ENCODE measurements at places on chromosomes 12 and 14. TPM values are rescaled to one million over a fixed set of nuclear protein-coding genes. Genes with fewer than 3 reads are reported as not detected.
A peak's percentile ranks its signal among the peaks of the same experiment; 100 is the strongest.

DNA sequence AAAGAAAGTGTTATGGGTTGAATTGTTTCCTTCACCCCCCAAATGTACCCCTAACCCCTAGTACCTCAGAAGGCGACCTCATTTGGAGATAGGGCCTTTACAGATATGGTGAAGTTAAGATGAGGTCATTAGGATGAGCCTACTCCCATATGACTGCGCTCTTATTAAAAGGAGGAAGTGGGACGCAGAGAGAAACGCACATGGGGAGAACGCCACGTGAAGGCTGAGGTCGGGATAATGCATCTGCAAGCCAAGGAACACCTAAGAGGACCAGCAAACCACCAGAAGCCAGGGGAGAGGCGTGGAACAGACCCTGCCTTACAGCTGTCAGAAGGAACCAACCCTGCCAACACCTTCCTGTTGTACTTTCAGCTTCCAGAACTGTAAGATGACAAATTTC is 1.7 kb upstream of the NRIP2 start:
- no peak for DNase-seq

GRCh38 chr12:33795536-33795935 is 226.8 kb upstream of the ALG10 start:
- DNase-seq = no peak

DNA sequence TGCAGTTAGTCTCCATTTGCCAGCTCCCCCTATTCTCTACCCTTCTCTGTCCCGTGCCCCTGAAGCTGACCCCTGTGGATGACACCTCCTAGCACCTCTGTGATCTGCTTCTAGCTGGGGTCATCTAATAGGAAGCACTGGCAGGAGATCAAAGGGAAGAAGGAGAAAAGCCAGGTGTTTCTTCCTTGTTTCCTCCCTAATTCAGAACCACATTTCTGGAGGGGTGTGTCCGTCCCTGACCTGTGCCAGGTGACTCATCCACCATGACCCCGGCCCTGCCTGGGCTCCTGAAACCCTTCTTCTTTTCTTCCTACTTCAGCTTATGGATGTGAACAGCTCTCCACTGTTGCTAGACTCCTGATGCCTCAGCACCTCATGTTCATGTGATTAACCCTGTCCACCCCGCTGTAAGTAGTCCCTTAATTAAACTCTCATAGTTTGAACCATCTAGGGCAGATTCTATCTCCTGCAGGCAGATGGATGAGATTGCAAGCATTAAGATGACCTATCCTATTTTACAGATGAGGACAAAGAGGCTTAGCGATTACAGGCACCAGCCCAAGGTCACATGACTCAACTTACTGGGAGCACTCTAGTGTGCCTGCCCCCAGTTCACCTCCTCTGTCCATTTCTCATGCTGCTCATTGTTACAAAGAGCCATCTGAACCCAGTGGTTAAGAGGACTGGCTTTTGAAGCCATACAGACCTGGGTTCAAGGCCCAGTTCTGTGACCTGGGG is 770.5 kb downstream of the MED13L start:
- DNase-seq = no peak

DNA sequence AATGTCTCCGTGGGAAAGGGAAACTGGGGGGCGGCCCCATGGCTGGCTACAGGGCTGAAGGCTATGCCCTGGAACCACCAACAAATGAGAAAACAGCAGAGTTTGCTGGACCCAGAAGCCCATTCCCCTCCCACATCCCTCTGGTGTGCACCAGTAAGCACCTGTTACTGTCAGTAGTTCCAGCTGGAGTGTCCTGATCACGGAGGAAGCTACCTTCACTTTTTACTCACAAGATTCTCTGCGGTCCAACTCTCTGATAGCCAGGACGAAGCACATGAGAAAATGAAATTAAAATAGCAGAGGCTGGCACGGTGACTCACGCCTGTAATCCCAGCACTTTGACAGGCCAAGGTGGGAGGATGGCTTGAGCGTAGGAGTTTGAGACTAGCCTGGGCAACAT is 22.7 kb upstream of the MEG3 start:
- no peak for DNase-seq

Gene TMCC3
- 11.7 TPM for total RNA-seq

Gene AVPR1A
- total RNA-seq = 43.7 TPM

DNA sequence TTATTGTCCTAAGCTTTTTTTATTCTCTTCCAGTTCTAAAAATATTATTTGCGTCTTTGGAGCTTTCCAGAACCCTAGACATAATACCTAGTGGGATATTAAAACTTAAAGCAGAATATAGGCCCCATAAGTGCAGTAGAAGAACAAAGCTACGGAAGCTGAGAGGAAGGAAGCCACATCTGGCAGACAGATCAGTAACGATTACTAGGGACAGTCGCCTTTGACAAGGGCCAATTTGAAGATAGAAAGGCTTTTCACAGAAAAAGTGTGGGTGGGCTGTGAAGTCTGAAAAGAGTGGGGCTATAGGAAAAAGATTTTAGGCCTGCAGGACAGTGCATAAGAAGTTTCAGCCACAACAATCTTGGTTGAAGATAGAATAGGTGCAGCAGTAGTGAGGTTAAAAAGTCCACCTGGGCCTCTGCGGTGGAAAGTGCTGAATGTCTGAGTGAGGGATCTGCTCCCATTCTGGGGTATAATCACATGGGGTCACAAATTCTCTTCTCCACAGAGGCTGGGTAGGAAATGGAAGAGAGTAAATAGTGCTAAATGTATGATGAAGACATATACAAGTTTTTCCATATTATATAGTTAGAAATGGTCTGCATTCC is 114.5 kb downstream of the CMAS start:
- no peak for DNase-seq

Gene TSPAN19
- total RNA-seq = not detected

- DNase-seq = peak; percentile 40
These were observed at the start of gene KITLG for GRCh38 chr12:88580051-88580871. Gene KITLG (minus strand): TSS chr12:88580471. CDS start chr12:88580278, 193 bp downstream.

DNA sequence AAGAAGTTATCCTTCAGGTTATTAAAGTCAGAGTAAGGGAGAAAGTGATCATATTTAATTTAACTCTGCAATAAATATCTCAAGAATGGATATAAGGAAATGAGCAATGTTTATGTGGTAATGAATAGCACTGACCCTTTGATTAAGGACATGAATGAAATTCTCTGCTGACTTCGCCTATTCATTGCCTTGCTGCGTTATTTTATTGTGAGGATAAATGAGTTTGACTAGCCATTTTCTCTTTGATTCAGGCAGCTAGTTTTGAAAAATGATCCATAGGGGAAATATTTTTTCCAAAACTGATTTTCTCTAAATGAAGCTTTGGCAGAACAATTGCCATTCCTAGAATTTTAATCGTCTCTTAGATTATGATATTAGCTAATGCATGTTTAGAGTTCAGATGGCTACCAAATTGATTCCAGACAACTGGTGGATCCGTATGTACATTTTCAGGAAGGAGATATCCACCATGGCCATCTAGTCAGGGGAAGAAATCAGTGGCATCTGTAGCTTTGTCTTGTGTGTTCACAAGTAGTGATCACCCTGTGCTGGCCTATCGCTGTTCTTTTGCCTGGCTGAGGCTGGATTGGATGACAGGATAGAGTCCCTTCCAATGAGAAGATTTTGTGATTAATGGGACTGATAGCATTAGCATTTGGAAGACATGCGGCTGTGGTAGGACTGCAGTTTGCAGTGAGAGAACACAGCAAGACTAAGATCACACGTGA is 302.3 kb upstream of the RGS6 start:
- no peak for DNase-seq

DNA sequence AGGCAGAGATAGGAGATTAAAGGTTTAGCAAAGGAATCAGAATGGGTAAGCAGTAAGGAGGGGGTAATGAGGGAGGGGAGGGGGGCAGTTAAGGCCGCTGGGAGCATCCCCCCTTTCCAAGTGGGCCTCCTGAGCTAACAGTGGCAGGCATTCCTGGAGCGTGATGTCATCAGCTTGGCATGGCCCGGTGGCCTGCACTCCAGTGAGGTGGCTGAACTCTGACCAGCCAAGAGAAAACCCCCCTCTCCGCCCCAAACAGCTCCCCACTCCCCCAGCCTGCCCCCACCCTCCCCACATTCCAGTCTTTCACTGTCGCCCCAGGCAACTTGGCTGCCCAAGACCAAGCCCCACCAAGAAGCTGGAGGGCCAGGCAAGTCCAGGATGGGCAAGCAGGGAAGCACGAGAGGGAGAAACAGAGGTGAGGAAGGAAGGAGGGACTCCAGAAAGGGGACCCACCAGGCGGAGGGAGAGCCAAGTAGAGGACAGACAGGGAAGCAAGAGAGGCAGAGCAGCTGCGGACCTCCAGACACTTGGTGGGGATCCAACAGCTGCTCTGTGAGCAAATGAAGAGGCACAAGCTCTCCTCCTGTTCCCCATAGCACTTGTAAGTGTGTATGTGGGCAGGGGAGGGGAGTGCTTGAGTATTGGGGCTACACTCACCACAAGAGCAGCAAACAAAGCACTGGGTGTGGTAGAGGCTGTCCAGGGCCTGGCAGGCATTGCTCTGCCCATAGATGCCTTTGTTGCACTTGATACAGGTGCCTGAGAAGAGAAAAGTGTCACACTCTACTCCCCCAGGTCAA is 4.5 kb downstream of the AJUBA start:
- DNase-seq = no peak

Gene SLC15A5
- not detected for total RNA-seq

DNA sequence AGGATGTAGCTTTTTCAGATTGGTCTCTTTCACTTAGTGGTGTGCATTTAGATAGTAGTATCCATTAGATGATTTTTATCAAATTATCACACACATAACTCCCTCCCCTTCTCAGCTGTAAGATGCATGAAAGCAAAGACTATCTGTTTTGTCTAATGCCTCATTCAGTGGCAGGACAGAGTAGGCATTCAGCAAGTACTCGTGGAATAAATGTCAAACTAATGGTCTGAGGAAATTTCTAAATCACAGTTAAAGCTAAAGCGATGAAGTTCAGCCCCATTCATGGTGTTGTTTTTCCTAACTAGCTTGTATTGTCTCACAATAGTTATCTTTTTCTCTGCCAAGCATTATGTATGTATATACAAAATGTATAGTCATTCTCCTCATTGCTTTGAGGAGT is 16.1 kb downstream of the CCNK start:
- no peak for DNase-seq

DNA sequence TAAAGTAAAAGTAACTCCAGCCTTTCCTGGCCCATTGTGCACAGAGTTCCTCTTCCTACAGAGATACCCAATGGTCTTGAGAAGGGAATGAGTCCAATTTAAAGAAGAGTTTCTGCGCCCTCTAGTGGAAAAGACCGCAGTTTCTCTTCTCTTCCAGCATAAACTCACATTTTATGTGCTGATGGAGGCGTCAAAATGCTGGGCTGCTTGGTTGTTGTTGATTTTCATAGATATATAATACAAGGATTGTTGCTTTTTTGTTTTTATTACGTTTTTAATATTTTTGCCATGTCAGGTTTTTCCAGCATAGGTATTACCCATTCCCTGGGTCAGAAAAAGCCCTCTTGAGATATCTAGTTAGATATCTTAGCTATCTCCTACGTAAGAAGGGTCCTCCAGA is 356.9 kb upstream of the STXBP6 start:
- no peak for DNase-seq

GRCh38 chr12:27025116-27025515 is 2.8 kb downstream of the MED21 start:
- DNase-seq = no peak

GRCh38 chr14:58077621-58078020 is 74.4 kb downstream of the ARMH4 start:
- no peak for DNase-seq

Gene GPRC5D
- not detected for total RNA-seq

DNA sequence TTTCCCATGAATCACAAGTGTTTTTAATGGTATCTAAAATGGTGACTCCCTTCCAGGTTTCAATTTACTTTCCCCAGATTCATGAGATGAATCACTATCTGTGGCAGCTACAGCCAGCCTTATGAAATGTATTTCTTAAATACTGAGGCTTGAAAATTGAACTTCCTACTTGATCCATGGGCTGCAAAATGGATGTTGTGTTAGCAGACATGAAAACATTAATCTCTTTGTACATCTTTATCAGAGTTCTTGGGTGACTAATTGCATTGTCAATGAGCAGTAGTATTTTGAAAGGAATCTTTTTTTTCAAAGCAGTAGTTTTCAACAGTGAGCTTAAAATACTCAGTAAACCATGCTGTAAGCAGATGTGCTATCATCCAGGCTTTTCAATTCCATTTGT is 250.8 kb downstream of the SLC6A15 start:
- no peak for DNase-seq

DNA sequence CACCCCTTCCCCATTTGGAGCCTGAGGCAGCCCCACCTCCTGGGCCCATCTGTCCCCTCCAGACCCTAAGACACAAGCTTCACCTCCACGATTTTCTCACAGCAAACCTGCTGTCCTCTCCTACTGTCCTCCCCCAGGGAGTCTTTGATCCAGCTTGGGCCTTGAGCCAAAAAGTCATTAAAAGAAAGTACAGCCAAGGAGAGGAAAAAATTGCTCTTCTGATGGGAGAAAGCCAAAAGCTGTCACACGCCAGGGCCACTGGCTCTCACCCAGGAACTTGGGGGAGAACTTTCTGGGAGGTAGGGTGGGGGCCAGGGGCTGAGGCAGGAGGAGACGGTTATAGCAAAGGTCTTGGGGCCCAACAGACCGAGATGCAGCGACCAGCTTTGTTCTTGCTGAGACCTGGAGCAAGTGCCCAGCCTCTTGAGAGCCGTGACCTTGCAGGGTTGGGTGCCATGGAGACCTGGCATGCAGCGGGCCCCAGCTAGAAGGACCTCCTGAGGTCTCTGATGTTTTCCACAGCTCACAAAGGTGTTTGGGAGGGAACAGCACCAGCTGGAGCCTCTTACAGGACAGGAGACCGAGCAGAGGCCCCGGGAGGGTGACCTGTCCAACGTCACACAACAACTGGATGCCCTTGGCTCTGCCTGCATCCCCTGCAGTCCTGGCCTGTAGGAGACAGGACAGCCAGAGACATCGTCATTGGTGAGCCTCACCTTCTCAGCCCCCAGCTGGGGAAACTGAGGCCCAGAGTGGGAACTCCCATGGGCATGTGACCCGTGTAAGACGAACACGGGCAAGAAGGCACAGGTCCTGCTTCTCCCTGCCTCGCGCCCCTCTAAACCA is 124.5 kb downstream of the CALM1 start:
- DNase-seq = peak; percentile 51

DNA sequence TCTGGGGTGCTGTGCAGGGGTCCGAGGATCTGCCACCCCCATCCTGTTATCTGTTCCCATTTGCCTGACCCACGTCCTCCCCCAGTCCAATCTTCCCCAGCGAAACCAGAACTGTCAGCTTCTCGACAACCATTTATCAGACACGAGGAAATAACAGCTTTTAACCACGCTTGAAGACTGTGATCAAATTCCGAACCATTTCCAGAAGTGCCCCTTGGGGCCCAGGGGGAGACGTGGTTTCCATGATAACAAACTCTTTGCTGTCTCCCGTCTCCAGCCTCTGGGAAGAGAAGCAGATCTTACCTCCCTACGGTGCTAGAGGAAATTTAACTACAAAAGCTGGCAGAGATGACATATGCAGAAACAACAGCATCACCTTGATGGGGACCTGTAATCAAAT is 35.1 kb upstream of the SRRM4 start:
- no peak for DNase-seq

- no peak for DNase-seq
These were observed 8.6 kb downstream of the EVL start for GRCh38 chr14:100073576-100074430.

GRCh38 chr14:54000341-54000811 is 43.8 kb upstream of the BMP4 start:
- DNase-seq = no peak

Measured in urinary bladder (tissue), 4 donors.